ENCODE measurements at places on chromosomes 2 and 18. TPM values are rescaled to one million over a fixed set of nuclear protein-coding genes. Genes with fewer than 3 reads are reported as not detected.

DNA sequence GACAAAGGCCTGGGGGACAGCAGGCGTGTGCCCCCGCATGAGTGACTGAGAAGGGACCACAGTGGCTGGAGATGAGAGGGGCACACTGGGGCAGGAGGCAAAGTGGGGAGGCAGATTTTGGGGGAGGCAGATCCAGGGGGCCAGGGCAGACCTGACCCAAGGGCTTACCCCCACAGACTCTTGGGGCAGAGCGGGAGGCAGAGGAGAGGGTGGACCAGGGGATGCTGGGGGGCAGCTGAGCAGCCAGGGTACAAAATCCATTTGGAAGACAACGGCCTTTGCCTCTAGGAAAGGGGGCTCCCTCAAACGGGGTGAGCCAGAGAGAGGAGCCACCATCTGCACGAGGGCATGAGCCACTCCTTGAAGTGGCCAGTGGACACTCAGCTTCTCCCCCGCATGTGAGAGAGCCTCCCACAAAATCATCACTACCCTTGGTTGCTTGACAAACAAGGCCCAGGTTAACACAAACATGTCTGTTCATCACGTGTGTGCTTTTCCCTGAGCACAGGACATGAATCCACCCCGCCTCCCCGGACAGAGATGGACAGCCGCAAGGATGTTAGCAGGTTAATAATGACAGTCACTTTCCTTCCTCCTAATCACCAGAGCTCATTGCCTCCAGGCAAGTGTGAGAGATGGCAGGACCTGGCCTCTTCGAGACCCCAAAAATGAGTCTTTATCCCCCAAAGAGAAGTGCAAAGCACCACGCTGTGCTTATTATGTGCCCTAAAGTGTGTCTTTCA lies 72.0 kb upstream of the RAB6C start:
- no peak for DNase-seq

DNA sequence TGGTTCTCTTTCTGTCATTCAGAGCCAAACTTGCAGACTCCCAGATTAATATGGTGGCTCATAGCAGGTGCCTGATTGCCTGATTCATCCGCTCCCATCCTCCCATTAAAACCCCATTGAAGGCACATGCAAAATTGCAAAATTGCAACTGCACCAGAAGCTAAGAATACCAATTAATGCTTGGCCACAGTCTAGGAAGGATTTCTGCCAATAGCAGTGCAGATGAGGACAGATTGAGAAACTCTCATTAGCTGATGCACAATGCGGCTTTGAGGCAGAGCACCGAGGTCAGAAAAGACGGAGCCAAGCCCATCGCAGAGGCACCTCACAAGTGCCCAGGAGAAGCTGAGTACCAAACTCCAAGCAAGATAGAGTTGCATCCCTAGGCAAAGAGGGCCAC lies 172.8 kb downstream of the ARL4C start:
- no peak for DNase-seq

MOGAT1 gene
- total RNA-seq: 0.67 TPM

C2orf15 gene
- total RNA-seq: 5.5 TPM

CREG2 gene
- 2.2 TPM for total RNA-seq

GRCh38 chr18:41809652-41810051 lies 145.4 kb upstream of the PIK3C3 start:
- DNase-seq: no peak

- DNase-seq: no peak
These were observed 65.1 kb upstream of the TGIF1 start for GRCh38 chr18:3384664-3385563.

CD226 gene
- not detected for total RNA-seq

MGAT5 gene
- total RNA-seq: 49.4 TPM

DOCK10 gene
- 1.3 TPM for total RNA-seq

BABAM2 gene
- 20.1 TPM for total RNA-seq

FAM110C gene
- total RNA-seq: 13.2 TPM

- DNase-seq: no peak
These were observed 68.6 kb downstream of the TNP1 start for GRCh38 chr2:216791303-216791702.

MEIS1 gene
- total RNA-seq: 1.2 TPM

BCL2 gene
- total RNA-seq: 4.5 TPM

DNA sequence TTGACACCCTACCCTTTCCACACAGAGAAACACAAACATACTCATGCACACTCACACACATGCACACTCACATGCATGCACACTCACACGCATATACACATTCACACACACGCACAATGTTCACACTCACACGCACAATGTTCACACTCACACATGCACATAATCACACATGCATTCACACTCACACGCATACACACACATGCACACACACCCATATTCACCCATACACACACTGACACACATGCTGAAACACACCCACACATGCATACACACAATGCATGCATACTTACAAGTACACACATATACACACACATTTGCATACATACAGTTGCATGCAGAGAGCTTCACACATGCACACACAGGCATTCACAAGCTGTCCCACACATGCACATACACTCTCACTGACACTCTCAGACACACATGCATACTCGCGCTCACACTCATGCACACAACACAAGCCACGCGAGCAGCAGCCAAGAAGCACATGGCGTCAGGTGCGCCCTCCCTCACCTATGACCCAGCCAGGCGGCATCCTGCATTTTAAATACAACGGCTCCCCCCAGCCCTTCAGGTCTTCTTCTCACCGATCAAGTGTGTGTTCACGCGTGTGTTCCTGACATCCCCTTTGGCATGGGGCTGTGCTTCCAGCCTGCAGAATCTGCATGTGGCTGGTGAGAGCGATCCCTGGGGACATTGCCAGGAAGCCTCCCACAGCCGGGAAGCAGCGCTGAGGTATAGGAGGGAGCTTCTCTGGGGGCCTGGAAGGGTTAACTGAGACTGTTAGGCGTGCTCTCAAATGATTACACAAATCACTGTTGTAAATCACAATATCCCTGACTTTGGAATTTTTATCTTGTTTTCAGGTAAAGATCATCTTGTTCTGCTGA lies 195.1 kb downstream of the RTP5 start:
- no peak for DNase-seq

DNA sequence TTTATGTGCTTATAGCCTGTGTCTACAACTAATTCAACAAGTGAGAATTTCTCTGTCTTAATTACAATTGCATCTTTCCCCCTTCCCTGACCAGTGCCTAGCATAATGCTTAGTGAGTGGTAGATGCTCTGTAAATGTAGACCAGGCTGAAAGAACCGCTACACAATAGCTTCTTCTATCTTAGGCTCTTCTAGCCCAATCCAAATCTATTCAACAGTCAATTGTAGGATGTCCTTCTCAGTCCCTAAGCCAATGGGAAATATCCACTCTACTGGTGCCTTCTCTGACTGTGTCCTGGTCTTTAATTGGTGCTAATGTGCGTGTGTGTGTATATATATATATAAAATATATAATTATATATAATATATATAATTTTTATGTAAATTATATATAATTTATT lies 34.1 kb upstream of the GCC2 start:
- no peak for DNase-seq

- no peak for DNase-seq
These were observed 132.7 kb upstream of the XPO1 start for GRCh38 chr2:61670591-61671501.

DNA sequence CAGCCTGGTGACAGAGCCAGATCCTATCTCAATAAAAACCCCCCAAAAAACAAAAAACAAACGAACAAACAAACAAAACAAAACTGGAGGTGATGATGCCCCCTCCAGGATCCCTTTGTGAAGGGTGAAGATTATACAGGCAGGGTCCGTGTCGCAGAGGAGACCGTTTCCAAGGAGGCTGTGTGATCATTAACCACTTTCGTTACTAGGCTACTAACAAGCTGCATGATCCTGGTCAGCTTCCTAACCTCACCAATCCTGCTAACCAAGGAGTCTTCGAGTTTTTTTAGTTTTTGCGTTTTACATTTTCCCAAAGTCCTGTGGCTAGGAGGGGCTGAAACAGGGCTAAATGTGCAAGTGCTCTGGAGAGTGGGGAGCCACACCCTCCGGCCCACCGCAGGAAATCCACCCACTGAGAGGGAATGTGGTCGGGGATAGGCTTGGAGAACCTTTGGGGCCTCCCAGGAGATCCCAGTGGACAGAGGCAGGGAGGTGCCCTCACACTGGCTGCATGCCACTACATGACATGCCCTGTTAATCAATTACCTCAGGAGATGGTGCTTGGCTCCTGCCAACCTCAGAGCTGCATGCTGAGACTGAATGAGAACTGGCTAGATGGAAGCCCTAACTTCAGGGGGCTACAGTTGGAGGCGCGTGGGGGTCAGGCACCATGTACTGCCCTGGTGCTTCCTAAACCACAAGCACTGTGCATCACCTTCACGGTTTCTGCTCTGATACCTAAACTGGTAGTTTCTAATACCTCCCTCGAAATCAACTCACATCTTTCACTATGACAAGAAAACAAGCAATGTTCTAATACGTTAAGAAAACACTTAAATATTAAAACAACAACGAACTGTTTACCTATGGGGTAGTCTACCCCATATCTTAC lies 67.5 kb upstream of the RGPD5 start:
- no peak for DNase-seq

SDC1 gene
- 45.3 TPM for total RNA-seq

DNA sequence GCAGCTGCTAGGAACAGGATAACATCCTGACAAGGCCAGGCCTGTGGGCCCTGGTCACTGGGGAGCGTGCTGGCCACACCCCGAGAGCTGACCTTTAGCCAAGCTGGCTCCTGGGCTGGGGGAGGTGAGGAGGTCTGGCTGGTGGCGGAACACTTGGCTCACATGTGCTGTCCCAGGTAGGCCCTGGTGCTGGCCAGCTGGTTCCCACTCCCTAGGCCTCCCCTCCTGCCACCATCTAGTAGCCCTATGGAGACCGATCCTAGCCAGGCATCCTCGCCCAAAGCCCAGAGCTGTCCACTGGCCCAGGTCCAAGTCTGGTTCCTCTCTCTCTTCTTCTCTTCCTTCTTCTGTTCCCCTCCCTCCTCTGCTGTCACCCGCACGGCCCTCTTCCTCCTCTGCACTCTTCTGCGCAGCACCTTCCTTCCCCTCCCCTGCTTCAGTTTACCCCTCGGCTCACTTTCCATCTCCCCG lies 52.4 kb downstream of the TNS1 start:
- DNase-seq: no peak

ACOXL gene
- 20.8 TPM for total RNA-seq

PAIP2B gene
- total RNA-seq: 31.3 TPM

- no peak for DNase-seq
These were observed 13.6 kb upstream of the KIDINS220 start for GRCh38 chr2:8850845-8851487.

CRYGD gene
- 0.98 TPM for total RNA-seq

DNA sequence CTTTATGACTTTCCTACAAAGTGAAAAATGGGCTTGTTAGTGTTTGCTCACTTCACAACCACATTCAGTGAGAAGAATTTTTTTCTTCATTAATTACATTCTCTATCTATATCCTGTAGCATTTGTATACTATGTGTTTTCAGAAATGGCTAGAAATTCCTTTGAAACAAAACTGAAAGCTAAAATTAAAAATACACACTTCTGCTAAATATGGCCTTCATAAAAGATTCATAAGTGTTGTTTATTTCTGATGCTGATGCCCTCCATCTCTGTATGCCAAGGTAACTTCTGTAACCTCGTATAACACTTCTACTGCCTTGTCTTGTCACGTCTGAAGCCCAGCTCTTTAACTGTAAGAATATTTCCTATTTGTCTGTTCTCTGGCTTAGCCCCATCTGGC lies 59.8 kb downstream of the PMAIP1 start:
- DNase-seq: no peak

- DNase-seq: no peak
These were observed 56.9 kb downstream of the WDR75 start for GRCh38 chr2:189498205-189498604.

DNA sequence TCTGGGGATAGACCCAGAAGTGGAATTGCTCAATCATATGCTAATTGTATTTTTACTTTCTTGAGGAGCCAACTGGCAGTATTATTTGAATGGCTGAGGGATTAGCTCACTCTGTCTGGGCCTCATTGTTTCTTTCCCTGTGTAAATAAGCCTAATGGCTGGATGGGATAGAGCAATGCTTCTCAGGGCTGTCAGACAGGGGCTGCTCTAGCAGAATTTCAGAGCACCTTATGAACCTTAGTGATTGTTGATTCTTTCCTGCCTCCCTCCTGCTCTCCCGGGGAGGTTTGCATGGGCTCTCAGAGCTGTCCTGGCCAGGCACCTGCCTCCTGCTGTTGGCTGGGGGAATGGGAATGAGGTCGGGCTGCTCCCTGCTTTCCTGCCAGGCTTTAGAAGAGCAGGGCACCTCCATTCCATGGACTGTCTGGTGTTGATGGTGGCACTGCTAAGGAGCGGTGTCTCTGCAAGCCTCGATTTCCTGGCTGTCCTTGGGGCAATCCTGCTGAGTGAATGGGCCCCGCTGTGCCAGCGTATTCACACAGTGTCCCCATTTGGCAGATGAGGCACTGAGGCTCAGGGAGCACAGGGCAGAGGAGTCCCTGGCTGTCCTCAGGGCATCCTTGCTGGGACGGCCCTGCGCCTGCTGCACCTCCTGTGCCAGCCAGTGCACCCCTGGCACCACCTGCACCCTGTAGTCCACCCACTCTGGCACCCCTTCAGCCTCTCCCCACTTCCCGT lies 468.2 kb upstream of the HS6ST1 start:
- no peak for DNase-seq

GRCh38 chr2:64230540-64230939 lies 86.3 kb upstream of the PELI1 start:
- DNase-seq: no peak

GPR55 gene
- total RNA-seq: not detected

C2orf80 gene
- 1.3 TPM for total RNA-seq

GRCh38 chr2:108988796-108989713 lies at the start of gene EDAR:
TSS of gene EDAR (minus strand) at chr2:108989220. CDS start at chr2:108931014, 58,206 bp downstream.
- peak; percentile 79 for DNase-seq

AGAP1 gene
- total RNA-seq: 40.5 TPM

PTCD3 gene
- 192 TPM for total RNA-seq

GRCh38 chr2:173359231-173359630 lies 4.6 kb downstream of the CDCA7 start:
- DNase-seq: no peak

DNA sequence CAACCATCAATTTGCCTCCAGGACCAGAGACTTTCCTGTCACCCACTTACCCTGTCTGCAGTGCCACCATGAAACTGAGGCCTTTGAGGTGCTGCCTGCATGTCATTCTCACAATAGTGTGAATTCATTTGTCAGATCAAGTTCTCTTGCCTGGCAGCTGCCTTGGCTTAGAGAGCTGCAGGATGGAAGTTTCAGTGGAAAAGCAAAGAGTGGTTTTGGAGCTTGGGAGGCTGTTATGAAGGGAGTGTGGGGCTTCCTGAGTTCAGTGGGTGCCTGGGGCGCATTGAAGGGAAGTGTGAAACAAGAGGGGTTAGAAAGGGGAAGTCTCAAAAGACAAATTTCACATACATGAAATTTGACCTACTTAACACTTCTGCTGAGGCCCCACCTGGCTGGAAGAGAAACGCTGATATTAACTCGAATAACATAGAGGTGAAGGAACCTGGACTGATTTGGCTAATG lies 7.9 kb upstream of the LBH start:
- DNase-seq: no peak

ICOS gene
- total RNA-seq: not detected

PID1 gene
- total RNA-seq: 3.3 TPM

Measured in H1 (cell line).